ENCODE measurements at places on chromosomes 1 and 21. TPM values are rescaled to one million over a fixed set of nuclear protein-coding genes. Genes with fewer than 3 reads are reported as not detected.

The SELE gene
- not detected for total RNA-seq

The S1PR1 gene
- 0.08 TPM for total RNA-seq

The GNAT2 gene
- not detected for total RNA-seq

The ZNF362 gene
- 11.4 TPM for total RNA-seq

The TEX38 gene
- total RNA-seq, result not detected

The C1orf74 gene
- total RNA-seq, result 1.6 TPM

The BTBD8 gene
- total RNA-seq, result 0.20 TPM
